ENCODE measurements at places on chromosomes 5 and 9. TPM values are rescaled to one million over a fixed set of nuclear protein-coding genes. Genes with fewer than 3 reads are reported as not detected.

ERBIN gene
- total RNA-seq = 57.5 TPM

TRIM7 gene
- total RNA-seq = 0.76 TPM

GARIN3 gene
- total RNA-seq = not detected

PCA3 gene
- total RNA-seq = 0.33 TPM

RGS3 gene
- total RNA-seq = 29.9 TPM

DNA sequence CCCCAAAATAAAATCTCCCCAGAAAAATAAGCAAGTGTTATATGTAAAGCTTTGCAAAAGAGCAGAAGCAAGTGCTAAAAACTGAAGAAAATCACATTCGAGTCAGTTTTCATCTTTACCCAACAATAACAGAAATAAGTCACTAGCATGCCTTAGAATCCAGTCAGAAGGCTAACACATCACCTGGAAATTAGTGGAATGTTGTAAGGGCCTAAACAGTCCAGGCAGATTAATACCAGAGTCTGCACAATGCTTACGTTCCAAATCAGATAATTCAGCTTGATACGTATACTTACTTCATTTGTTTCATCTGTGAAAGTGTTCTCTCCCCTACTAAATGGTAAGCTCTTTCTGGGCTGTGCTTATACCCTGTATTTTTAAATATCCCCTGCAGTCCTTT lies 42.7 kb downstream of the SUSD1 start:
- DNase-seq = no peak

- no peak for DNase-seq
Measured at GRCh38 chr9:14423815-14424261, 109.9 kb upstream of the NFIB start.

GRCh38 chr9:88052321-88052965 lies 78.1 kb upstream of the CDK20 start:
- DNase-seq = no peak

DNA sequence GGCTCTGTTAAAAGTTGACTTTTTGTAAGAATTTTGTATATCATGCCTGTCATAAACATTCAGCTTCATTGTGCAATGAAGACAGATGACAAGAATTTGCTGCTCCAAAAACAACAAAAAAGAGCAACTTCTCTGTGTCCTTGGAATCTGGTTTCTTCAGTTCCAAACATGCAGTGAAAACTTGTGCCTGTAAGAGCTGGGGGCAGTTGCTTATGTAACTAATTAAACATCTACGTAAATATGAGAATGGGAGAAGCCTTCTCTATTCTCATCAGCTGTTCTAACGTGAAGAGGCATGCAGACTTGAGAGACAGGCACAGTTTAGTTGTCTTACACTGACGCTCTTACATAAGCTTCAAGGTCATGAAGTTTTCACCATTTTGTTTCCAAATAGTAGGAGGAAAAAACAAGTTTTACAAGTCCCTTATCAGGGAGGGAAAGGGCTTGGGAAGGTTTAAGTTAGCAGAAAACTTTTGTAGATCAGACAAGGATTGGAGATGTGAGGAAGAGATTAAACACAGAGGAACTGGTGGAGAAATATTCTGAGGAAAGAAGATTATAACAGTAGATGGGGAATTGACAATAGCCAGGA lies 170.4 kb downstream of the RFK start:
- DNase-seq = no peak

DNA sequence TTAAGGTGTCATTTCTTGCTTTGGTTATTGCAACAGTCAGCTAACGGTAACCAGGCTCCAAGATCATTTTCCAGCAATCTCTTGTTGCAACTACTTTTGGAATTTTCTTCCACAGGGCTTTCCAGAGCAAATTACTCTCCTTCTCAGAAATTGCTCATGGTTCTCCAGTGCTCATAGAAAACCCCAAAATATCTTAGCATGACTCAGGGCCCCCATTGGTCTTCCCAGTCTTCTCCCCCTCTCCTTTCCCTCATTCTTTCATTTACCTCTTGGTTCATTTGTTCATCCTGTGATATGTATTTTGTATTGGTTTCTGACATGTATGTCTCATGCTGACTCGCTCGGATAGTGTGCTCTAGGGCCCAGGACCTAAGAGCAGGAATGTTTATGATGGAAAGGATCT lies 35.6 kb downstream of the WWC1 start:
- no peak for DNase-seq

DNA sequence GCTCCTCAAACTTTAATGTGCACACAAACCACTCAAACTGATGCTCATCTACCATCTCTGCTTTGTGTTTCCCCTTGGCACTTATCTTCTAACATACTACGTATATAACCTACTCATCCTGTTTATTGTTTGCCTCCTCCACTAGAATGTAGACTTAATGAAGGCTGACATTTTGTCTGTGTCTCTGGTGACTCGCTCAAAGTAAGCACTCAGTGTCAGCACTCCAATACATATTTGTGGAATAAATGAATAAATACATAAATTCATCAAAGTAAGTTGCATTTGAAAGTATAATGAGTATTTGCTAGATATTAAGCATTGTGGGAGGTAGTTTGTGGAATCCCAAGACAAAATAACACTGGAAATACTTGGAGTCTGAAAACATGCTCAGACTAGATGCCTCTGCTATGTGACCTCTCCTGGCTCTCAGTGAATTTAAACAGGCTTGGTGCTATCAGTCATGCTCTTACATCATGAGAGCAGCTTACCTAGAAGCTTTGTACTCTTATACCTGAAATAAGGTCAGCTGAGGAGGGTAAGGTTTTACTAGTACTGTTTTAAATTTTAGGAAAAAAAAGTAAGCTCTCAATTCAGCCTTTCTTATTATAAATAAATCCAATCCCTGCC lies 37.0 kb upstream of the RANBP6 start:
- DNase-seq = no peak

Data from type B pancreatic cell (in vitro differentiated cells).